Putamen (tissue), 1 donor: ENCODE measurements at places on chromosomes 5 and 9.

GRCh38 chr9:34684145-34684544, 6.9 kb downstream of the CCL19 start:
- DNase-seq = no peak

- no peak for DNase-seq
Observed at GRCh38 chr9:94929369-94929756, 202.9 kb downstream of the AOPEP start.

DNA sequence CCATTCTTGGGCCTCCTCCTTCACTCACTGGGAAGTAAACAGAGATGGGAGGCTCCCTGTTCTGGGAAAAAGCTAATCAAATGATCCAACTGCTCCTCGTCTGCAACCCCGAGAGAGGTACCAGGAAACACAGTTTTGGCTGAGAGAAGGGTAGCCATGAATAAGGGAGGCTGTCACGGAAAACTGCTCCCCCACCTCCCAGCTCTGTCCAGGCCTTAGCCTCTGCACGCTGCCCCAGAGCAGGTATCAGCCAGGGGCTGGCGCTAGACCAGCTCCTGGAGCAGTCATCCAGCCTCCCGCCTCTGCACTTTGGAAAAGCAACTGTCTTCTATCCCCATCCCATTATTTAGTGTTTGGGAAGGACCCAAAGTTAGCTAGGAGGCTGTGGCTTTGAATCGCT, 266.1 kb downstream of the NDUFS4 start:
- DNase-seq = no peak

DNA sequence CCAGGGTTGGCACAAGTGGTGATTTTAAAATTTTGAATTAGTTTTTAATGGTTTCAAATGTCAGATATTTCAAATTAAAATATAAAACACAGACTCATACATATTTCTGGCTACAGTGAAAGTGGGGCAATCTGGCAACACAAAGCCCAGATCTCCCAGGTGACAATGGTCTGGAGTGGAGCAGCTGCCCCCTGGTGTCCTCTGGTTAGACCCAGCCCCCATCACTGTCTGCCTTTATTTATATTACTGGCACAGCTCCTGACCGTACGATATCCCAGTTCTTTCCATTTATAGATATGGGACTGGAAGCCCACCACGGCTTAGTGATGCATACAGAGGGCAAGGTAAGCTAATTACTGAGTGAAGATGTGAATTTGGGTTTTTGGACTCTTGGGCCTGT, 37.3 kb downstream of the MACIR start:
- no peak for DNase-seq

DNA sequence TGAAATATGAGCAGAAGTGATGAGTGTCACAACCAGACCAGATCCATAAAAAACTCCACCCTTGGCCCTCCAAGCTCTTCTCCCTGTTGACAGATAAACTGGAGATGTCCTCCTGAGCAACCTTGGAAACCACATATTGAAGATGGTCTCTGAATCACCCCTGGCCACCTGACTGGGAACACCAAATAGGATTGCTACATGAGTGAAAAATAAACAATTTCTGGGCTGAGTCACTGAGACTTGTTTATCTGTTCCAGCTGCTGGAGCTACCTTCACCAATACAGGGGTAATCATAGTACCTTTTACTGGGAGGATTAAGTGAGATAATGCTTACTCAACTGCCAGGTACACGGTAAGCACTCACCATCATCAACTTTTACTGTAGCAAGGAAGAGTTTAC, 53.3 kb downstream of the PCA3 start:
- DNase-seq = no peak

DNA sequence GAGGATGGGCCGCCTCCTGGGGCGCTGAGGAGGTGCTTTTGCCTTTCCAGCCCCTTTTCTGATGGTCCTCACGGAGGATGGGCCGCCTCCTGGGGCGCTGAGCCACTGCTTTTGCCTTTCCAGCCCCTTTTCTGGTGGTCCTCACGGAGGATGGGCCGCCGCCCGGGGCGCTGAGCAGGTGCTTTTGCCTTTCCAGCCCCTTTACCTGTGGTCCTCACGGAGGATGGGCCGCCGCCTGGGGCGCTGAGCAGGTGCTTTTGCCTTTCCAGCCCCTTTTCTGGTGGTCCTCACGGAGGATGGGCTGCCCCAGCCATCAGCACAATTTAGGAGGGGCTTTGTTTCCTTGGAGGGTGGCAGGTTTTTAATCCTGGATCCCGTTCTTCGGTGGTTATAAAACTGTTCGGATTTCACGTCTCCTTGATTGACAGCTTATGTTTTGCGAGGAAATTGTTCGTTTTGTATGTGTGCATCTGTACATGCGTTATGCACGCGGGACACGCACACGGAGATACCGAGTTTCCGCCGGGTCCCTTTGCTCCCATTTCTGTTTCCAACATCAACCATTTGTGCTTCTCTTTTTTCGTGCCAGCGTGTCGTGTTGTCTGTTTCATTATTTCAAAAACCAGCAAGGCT, 34.7 kb upstream of the SLC9A3 start:
- no peak for DNase-seq
